Stimulated activated CD8-positive, alpha-beta memory T cell treated with anti-CD3 and anti-CD28 coated beads, Interleukin-15, amount 100 ng/mL, for 24 hours (primary cell): ENCODE measurements at places on chromosomes 2 and 18.

GRCh38 chr18:64438178-64438577, 289.3 kb upstream of the LINC00305 start:
- no peak for DNase-seq

GRCh38 chr18:49008156-49008555, 57.4 kb upstream of the SMAD7 start:
- DNase-seq, result no peak

- no peak for DNase-seq
Measured at GRCh38 chr18:63534615-63535014, 7.6 kb upstream of the SERPINB12 start.

GRCh38 chr2:235494716-235495372, 1.0 kb downstream of the AGAP1 start:
- DNase-seq, result no peak

- DNase-seq, result no peak
Measured at GRCh38 chr18:7572822-7573221, 5.7 kb downstream of the PTPRM start.

GRCh38 chr2:133333181-133333580, 235.1 kb downstream of the NCKAP5 start:
- no peak for DNase-seq

GRCh38 chr2:115491186-115491793, 1048.8 kb downstream of the DPP10 start:
- DNase-seq, result no peak

DNA sequence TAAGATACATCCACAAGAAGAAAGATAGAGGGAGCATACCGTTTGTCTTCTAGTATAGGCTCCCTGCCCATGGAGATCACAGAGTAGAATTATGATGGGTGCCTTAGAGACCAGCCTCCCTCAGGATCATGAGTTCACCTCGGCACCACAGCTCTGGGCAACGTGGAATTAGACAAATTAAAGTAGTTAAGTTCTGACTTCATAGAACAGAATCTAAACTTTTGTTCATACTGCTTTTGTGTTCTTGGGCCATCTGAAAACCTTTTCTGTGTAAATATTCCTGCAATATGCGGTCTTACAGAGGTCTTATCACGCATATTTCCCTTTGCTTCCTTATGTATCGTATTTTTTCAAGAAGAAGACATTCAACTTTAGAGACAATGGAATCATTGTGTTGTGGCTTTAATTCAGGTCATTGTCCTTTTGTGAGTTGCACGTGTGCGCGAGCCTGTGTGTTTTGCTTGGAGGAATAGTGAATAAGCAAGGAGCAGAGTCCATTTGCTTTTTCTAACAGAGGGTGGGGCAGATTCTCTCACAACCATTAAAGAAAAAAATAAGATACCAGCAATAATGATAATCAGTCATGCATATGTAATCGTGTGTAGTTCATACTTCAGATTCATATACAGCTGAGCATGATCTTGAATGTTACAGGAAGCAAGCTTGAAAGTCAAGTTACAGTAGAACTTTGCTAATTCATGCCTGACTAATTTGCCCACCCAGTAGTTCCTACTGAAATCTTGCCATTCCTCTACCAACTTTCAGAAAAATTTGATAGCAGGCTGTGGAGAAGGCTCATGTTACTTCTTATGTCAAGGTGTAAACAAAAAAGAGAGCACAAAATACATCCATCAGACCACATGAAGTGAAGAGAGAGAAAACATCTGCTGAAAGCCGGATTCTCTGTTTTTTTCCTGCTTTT, 243.6 kb downstream of the NEDD4L start:
- DNase-seq, result no peak

- no peak for DNase-seq
Measured at GRCh38 chr18:72180689-72181088, 363.5 kb downstream of the CBLN2 start.

GRCh38 chr18:10457128-10457527, 2.7 kb downstream of the APCDD1 start:
- no peak for DNase-seq

DNA sequence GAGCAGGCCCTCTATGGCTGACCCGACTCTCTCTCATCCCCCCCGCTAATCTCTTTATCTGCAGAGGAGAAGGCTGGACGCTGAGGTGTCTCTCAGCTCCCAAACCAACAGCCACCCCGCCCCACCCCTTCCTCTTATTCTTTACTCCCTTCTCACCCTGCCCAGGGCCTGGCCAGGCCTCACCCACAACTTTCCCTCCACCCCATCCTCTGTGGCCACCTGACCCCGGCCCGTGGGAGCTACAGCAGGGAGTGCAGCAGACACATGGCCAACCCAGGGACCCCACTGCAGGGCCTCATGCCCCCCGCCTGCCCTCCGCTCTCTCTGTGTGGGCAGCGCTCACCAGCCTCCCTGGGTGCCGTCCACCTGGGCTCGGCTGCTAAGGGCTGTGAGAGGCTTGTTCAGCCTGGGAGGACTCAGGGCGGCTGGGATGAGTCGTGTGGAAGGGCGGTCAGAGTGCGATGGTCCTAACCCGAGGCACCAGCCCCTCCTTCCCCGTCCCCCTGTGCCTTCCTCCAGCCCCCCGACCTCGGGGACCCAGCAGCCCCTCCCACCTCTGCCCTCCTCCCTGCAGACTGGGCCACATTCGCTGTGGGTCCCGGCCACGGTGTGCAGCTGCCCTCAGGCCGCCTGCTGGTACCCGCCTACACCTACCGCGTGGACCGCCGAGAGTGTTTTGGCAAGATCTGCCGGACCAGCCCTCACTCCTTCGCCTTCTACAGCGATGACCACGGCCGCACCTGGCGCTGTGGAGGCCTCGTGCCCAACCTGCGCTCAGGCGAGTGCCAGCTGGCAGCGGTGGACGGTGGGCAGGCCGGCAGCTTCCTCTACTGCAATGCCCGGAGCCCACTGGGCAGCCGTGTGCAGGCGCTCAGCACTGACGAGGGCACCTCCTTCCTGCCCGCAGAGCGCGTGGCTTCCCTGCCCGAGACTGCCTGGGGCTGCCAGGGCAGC, 6.8 kb downstream of the NEU4 start:
- DNase-seq, result no peak

DNA sequence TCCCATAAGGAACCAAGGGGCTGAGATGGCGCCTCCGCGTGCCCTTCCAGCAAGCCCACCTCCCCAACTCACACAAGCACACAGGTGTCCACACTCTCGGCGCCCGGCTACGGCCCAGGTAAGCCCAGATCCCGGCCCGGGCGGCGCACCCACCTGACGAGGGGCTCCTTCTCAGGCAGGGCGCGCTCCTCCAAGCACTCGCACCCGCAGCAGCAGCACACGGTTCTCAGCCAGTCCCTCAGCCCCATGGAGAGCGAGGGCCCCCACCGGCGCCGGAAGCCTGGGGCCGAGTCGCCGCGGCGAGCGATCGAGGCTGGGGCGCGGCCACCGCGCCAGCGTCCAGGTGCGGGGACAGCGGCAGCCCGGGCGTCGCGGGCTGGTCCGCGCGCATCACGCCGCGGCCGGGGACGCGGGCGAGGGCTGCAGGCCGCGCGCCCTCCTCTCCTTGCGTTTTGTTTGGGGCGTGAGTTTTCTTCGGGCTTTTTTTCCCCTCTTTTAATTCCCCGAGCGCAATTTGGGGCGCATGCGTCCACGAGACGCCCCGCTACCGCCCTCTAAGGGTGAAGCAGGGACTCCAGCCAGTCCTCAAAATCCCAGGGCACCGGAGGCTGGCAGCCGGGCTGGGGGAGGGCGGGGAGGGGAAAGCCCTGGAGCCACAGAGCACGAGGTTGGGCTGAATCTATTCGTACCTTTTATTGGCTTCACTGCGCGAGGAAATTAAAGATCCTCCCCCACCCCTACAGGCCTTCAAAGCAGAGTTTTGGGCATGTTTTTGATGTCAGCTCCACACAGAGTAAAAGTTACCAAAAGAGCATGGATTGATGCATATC, at the start of gene MREG:
MREG (minus strand) TSS at position 472 of the 830 bp plus-strand sequence; CDS start at position 248, 224 bp downstream.
- peak; percentile 64 for DNase-seq

DNA sequence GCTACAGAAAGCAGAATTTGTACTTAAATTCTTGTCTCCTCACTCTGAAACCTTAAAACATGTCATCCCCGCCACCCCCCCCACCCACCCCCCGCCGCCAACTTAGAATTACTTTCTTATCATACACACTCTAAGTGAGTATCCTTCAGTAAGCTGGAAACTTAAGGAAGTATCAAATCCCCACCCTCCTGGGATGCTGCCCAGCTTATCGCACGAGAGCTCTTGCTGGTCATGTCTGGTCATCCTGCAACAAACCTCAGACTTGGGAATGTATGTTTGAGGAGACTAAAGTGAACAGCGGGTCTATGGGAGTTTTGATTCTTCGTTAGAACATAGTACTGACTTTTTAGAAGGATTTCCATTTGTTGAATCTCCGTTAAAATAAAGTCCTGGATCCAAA, 203.3 kb downstream of the PTGR3 start:
- no peak for DNase-seq
